Activated T-helper 17 cell treated with anti-CD3 and anti-CD28 coated beads, Interleukin-2, amount 50 U/mL, for 72 hours (primary cell): ENCODE measurements at places on chromosomes 7 and 10. TPM values are rescaled to one million over a fixed set of nuclear protein-coding genes. Genes with fewer than 3 reads are reported as not detected.

GRCh38 chr7:142557971-142558582, 191.2 kb upstream of the PRSS1 start:
- ATAC-seq: peak; percentile 81

DNA sequence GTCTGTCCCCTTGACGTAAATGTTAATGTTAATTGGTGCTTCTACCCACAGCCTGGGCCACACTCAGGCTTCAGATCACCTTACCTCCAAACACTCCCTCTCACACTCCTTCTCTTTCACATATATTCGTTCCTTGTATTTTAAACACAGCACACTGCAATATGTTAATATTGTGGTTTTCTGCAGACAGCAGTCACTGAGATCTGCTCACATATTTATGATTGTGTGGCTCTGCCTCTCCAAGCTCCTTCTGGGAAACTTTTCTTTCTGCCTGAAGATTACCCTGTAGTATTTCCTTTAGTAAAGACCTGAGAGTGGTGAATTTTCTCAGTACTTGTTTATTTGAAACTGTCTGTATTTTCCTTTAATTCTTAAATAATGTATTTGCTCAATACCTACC, 104.7 kb downstream of the VWC2 start:
- ATAC-seq: no peak

GRCh38 chr10:28681928-28682750, 4.8 kb downstream of the BAMBI start:
- no peak for ATAC-seq

GRCh38 chr10:30386801-30387588, 37.9 kb upstream of the MTPAP start:
- no peak for ATAC-seq

DNA sequence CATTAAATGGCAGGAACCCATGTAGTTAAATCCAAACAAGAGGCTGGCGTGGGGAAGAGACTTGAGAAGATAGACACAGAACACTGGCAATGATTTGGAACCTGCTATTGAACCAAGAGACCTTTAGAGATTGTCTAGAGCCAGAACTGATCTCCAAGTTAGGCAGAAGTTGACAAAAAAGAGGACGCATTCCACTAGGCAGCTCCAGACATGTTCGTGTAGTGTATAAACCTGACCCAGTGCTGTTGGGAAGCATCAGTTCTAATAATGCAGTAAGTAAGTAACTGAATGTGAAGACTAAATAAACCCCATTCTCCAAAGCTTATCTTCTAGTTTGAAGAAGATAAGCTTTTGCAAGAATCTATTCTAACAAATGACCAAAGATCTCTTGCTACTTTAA, 50.8 kb downstream of the AP3M1 start:
- no peak for ATAC-seq

The SEMA3C gene
- total RNA-seq: not detected

The LOXL4 gene
- total RNA-seq: not detected
